ENCODE measurements at places on chromosomes 7 and 10.
A peak's percentile ranks its signal among the peaks of the same experiment; 100 is the strongest.

GRCh38 chr7:25996006-25996408 lies 156.0 kb upstream of the NFE2L3 start:
- DNase-seq, result no peak

- DNase-seq, result peak; percentile 11
Observed at GRCh38 chr7:95045236-95045923, 138.0 kb downstream of the PPP1R9A start.

DNA sequence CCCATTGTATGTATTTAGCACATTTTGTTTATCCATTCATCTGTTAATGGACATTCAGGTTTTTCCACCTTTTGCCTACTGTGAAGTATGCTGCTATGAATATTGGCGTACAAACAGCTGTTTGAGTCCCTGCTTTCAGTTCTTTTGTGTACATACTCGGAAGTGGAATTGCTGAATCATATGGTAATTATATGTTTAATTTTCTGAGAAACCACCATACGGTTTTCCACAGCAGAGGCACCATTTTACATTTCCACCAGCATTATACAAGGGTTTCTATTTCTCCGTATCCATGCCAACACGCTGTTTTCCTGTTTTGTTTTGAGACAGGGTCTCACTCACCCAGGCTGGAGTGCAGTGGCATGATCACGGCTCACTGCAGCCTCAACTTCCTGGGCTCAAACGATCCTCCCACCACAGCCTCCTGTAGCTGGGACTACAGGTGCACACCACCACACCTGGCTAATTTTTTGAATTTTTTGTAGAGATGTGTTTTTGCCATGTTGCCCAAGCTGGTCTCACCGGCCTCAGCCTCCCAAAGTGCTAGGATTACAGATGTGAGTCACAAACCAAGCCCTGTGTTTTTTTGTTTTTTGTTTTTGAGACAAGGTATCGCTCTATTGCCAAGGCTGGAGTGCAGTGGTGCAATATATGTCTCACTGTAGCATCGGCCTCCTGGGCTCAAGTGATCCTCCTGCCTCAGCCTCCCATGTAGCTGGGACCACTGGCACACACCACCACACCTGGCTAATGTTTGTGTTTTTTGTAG lies 22.1 kb upstream of the FBXW4 start:
- peak; percentile 74 for DNase-seq

DNA sequence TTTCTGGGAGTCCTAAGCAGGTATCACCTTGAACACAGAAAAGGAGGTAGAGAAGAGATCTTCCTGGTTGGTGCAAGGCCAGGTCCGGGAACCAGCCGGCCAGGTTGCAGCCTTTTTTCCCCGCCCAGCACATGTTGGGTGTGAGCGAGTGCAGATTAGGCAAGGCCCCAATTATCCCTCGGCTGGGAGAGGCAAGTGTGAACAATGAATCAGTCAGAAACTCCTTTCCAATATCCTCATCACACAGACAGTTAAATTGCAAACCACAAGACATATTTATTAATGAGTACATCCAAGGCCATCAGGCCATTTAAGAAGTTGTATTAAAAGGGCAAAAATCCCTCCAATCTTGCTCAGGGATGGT lies 115.0 kb upstream of the AFAP1L2 start:
- DNase-seq, result no peak

- no peak for DNase-seq
Observed at GRCh38 chr7:137579913-137580640, 236.5 kb upstream of the PTN start.

GRCh38 chr7:75945297-75946168 lies 30.6 kb downstream of the POR start:
- DNase-seq, result no peak

DNA sequence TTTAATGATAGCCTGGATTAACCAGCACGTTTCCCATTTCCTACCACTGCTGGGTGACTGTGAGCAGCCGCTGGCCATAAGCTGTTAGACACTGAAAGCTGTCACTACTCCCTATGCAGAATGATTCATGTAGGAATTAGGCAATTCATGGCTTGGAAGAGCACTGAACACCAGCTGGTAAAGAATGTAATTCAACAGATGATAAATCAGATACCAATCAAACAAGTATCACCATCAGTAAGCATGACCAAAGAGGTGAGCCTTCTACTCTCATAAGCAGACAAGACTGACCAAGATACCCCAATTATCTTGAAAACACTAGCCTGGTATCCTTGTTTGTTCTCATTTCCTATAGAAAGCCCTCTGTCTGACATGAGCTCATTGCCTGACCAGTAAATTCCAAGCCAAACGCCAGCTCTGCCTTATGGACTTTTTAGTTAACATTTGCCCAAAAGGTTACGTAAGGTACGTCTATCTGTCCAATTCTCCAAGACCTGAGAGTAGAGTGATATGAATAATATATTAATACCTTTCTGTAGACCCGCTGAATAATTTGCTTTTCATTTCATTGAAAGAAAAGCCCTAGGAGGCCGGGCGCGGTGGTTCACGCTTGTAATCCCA lies 127.7 kb downstream of the ELMO1 start:
- no peak for DNase-seq

GRCh38 chr10:47137311-47137851 lies 162.6 kb upstream of the GDF10 start:
- DNase-seq, result no peak

- DNase-seq, result no peak
Observed at GRCh38 chr7:41030673-41031072, 672.2 kb downstream of the INHBA start.

DNA sequence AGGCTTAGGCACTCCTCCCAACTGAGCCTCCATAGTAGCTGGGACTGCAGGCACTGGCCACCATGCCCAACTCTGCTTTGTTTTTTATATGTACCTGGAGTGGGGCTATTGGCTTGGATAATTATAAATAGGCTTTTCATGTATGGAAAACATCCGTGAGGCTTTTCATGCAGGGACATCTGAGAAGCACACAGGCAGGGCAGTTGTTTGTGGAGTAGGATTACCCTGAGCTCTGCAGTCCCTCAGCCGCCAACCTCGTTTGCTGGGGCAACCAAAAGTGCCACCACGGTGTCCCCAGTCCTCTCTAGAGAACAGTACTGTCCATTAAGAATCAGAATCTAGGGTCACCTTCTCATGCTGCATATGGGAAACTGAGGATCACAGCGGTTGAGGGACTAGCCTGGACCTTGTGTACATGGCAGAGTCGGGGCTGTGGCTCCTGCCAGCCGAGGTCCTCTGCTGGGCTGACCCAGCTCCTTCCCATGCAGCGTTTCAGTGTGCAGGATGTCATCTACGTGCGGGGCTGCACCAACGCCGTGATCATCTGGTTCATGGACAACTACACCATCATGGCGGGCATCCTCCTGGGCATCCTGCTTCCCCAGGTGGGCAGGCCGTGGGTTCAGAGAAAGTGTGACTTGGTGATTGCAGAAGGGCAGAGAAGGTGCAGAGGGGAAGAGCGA lies 54.5 kb downstream of the TSPAN15 start:
- no peak for DNase-seq

- no peak for DNase-seq
Observed at GRCh38 chr7:113664867-113665266, 253.9 kb downstream of the PPP1R3A start.

DNA sequence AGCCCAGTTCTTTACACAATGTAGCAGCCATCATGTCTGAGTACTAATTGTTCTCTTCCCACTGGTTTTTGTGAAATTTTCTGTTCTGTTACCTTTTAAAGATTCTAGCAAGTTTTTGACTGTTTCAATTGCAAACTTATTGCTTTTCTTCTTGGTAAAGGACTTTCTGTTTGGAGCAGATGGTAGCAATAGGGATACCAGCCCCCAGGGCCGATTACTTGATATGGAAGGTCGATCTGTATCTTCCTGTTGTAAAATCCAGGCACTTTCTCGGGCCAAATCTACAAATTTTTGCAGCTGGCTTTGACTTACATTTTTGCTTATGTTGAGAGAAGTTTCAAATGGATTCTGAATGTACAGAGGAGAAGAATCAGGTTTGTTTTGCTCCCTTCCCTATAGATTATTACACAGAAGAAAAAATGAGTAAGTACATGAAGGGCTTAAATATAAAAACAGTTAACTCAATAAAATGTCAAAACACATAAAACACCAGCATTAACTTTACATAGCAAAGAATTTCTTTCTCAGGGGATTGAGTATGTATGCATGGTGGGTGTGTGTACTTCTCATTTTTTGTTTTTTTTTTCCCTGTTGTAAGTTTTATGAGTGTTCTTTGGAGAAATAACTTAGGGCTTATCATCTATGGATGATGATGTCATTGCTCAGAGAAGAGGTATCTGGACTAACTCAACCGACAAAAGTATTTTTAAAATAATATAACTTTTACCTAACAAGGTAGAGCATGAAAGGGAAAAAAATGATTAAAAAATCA lies 35.3 kb downstream of the MTPAP start:
- DNase-seq, result no peak

DNA sequence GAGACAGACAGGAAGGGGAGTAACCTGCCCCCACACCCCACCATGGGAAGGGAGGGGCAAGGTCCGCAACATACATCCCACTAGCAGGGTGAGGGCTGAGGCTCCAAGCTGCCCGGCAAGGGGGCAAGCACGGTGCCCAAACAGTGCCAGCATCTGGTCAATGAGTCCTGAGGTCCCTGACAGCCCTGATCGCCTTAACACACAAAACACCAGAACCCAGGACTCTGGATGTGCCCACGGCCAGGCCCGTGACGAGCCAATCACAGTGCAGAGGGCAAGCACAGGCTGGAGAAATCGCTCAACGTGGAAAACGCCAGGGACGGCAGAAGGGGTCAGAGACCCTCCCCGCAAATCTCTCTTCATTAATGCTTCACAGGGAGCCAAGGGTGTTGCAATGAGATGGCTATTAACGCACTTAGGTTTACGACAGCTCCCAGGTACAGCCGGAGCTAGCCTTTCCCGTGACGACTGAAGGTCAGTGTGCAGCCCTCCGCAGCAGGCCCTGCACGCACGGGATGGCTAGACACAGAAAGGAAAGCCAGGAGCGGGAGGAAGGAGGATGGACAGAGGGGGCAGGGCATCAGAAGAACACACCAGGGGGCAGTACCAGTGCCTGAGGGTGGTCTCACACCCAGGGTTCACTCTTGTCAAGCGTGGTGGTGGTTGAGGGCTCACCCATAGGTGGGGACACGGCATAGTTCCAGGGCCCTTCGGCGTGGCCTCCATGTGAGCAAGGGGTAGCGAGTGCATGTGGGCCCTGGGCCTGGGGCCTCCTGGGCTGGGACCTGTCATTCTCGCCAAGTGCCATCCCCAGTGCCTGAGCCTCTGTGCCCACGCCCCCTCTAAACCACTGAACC lies 220.5 kb downstream of the MAD1L1 start:
- no peak for DNase-seq

DNA sequence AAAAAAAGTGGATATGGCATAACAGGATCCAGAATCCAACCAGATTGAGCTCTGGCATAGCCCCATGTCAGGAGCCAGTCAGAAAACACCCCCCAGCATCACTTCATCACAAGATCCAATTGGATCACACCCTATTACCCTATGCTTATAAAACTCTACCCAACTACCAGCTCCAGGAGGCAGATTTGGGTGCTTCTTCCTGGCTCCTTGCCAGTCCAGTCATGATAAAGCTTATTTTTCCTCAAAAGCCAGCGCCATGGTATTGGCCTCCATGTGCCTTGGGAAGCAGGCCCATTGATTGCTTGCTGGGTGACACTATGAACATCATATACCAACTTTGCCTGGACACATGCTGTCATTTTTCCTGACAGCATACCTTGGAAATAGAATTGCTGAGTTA lies 281.4 kb upstream of the MKLN1 start:
- DNase-seq, result no peak

DNA sequence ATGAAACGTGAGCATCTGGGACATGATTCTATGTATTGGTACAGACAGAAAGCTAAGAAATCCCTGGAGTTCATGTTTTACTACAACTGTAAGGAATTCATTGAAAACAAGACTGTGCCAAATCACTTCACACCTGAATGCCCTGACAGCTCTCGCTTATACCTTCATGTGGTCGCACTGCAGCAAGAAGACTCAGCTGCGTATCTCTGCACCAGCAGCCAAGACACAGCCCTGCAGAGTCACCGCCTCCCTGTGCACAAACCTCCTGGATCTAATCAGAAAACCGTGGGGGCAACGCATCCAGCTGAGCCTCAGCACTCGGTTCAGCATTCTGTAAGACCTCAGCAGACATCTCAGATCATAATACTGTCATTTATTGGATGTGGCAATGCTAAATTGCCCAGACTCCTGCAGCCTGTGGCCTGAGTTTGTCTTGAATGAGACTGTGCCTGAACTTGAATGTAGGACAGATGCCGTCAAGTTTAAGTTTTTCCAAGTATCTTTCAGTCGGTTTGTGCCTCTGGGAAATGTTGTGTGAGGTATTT lies 41.5 kb upstream of the PRSS58 start:
- no peak for DNase-seq

DNA sequence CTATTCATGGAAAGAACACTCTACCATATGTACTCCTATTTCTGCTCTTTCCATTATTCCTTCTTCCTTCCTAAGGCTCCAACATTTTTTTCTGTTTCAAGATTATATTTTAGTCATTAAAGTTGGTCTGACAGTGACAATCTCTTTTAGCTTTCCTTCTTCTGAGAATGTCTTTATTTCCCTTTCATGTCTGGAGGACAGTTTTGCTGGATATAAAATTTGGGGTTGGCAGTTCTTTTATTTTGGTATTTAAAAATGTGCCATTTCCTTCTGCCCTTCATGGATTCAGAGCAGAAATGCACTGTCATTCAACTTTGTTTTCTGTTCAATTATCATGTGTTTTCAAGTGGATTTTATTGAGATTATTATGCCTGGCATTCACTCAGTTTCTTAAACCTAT lies 53.1 kb downstream of the VSTM4 start:
- DNase-seq, result no peak

- DNase-seq, result no peak
Observed at GRCh38 chr10:24947304-24948097, 4.9 kb downstream of the PRTFDC1 start.

- DNase-seq, result no peak
Observed at GRCh38 chr7:49775065-49775948, 1.9 kb downstream of the VWC2 start.

DNA sequence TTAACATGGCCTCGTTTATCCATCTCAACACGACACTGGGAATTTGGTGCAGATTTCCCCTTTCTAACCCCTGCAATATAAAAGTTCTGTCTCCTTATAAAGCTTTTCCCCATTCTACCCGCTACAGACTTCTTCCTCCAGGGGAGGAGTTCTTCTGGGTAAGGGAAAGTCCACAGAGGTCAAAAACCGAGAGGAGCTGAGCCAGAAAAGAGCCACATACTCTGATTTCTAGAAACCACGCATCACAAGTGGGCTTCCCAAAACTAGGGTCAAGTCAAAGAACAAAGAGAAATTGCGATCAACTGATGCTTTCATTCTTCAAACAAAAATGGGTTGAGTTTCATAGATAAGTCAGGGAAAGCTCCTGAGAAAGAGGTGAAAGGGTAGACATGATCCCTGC lies 6.8 kb downstream of the IL6 start:
- DNase-seq, result no peak

Measured in NCI-H526 treated with DMSO at 0.1 percent for 48 hours (cell line).